Lung (tissue), 17 donors: ENCODE measurements at places on chromosomes 7 and 10. TPM values are rescaled to one million over a fixed set of nuclear protein-coding genes. Genes with fewer than 3 reads are reported as not detected.
A peak's percentile ranks its signal among the peaks of the same experiment; 100 is the strongest.

DNA sequence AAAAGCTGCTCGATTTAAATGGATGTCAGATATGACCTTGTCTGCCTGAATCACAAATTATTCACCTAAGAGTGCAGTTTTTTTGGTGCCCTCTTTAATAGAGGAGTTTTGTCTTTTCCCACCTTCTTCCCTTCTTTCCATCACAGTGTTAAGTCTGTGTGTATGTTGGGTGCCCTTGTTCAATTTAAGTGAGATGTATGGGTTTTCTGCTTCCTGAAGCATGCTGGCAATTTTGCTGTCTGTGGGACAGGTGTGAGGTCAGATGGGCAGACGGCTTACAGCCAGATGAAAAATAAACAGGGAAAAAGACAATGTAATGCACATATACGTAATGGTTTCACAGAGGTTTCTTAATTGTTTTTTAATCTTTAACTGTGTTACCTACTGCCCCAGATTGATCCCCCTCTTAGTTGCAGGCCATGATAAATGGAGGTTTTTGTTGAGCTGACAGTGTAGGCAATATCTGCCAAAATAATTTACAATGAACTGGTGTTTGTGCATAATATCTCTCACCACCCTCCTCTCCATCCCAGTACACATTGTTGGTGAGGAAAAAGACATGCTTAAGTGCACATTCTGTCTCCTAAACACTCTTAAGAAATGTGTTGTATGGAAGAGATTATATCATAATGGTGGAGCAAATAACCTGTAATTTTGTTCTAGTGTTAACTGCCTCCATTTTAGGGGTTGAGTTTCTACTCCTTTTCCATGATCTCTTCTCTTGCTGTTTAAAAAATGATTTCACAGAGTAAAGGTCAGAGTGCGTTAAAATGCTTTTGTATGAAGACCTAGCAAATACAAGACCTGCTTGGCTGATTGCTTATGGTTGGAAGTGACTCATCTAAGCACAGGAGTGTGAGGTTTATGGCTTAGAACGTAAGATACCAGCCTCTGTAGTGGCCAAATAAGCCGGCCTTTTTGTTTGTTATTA, 123.9 kb downstream of the LRRC4 start:
- no peak overlapping the region for H3K27ac ChIP-seq
- peaks cover 6% of the 10 kb centered on the region for H3K4me1 ChIP-seq
- H3K36me3 ChIP-seq: no peaks in the 10 kb centered on the region
- DNase-seq: no peak
- no peaks in the 10 kb centered on the region for H3K27me3 ChIP-seq
- no peak overlapping the region for H3K4me3 ChIP-seq

GRCh38 chr10:43815181-43815885, 166.7 kb upstream of the ZNF32 start:
- H3K27me3 ChIP-seq: no peaks in the 10 kb centered on the region
- H3K36me3 ChIP-seq: no peaks in the 10 kb centered on the region
- no peak overlapping the region for H3K4me3 ChIP-seq
- H3K4me1 ChIP-seq: peaks cover 12% of the 10 kb centered on the region
- H3K27ac ChIP-seq: peak overlapping the region; percentile 81
- DNase-seq: no peak

Gene COL17A1
- polyA plus RNA-seq: 2.5 TPM

DNA sequence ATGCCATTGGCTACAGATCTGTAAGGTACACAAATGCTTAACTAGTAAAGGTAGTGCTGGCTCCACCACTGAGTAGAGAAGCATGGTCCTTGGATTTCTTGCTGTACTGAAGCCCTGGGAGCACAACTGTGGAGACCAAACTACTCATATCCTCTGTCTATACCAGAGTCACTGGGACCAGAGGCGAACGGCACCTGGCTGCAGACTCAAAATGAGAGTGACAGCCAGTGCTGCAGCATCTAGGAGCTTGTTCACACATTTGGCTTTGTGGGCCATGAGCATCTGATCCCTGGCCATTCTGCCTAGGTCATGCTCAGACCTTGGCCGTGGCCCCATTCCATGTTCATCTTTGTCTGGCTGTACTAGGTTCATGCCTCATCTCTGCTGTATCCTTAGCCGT, 31.9 kb downstream of the LRRC18 start:
- no peaks in the 10 kb centered on the region for H3K36me3 ChIP-seq
- DNase-seq: no peak
- no peaks in the 10 kb centered on the region for H3K27me3 ChIP-seq
- no peaks in the 10 kb centered on the region for H3K4me1 ChIP-seq
- H3K4me3 ChIP-seq: no peak overlapping the region

- H3K4me1 ChIP-seq: peaks cover 22% of the 10 kb centered on the region
- H3K27ac ChIP-seq: peak overlapping the region; percentile 92
- no peak overlapping the region for H3K4me3 ChIP-seq
- no peak for DNase-seq
These were observed 1.9 kb upstream of the PWWP2B start for GRCh38 chr10:132394936-132395703.

- no peak overlapping the region for H3K4me3 ChIP-seq
- no peaks in the 10 kb centered on the region for H3K36me3 ChIP-seq
- H3K4me1 ChIP-seq: no peaks in the 10 kb centered on the region
- H3K27me3 ChIP-seq: no peaks in the 10 kb centered on the region
- no peak overlapping the region for H3K27ac ChIP-seq
These were observed 126.6 kb downstream of the EMX2 start for GRCh38 chr10:117669122-117669521.

DNA sequence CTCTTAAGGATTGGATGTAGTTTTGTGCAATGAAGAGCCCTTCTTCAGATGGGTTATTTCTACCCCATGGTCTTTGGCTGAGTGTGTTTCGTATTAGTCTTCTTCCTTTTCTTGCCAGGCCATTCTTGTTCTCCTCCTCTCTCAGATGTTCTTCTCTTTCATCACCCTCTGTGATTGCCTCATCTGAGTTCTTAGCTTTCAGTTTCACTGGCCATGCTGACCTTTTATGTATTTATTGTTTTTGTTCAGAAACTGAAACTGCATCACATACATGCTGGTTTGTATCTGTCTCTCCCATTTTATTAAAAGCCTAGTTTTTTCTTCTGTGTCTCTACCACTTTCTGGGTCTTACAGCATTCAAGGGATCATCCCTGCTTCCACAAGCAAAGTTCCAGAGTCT, 21.7 kb upstream of the PCGF5 start:
- peaks cover 48% of the 10 kb centered on the region for H3K4me1 ChIP-seq
- H3K4me3 ChIP-seq: no peak overlapping the region
- no peaks in the 10 kb centered on the region for H3K27me3 ChIP-seq
- peak; percentile 63 for DNase-seq
